ENCODE measurements at places on chromosomes 2 and 18.

DNA sequence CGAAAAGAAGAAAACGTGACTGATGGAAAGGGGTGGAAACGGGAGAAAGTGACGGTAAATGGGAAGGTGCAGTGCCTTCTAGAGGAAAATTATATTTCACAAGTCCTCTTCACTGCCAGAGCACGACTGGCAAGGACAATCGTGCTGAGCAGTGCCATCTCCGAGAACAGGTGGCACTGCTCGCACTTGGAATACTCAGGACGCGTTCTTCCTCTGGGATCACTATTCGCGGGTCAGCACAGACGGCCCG lies 364 bp downstream of the STAT1 start:
- no peak for DNase-seq

DNA sequence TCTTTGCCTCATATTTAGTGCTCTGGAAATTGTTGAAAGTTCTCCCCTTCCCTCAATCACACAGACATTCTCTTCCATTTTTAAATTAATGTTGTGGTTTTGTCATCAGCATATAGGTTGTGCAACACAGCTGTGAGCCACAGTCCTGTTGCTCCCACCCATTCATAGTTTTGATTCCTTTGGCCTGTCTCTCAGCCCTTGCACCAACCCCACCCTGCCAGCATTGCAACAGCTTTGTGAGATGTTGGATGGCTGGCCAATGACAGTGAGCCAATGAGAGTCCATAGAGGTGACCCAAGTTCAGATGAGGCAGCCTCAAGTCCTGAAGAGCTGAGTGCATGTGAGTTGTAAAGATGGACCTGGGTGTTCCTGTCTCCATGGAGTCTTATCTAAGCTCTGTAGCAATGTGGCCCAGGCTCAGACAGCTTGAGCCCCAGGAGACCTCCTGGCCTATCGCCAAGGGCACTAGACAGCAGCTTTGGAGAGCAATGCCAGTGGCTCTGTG lies 775.5 kb downstream of the RNF144A start:
- peak; percentile 31 for DNase-seq

GRCh38 chr2:10524851-10525572 lies 76.9 kb upstream of the ODC1 start:
- no peak for DNase-seq

GRCh38 chr2:46711156-46711555 lies 204.4 kb downstream of the MCFD2 start:
- no peak for DNase-seq

GRCh38 chr2:104690255-104690984 lies 163.5 kb upstream of the POU3F3 start:
- DNase-seq = peak; percentile 34

GRCh38 chr2:95034221-95034620 lies 8.7 kb downstream of the MAL start:
- no peak for DNase-seq

- DNase-seq = no peak
Measured at GRCh38 chr2:72794572-72794971, 31.3 kb downstream of the EXOC6B start.

DNA sequence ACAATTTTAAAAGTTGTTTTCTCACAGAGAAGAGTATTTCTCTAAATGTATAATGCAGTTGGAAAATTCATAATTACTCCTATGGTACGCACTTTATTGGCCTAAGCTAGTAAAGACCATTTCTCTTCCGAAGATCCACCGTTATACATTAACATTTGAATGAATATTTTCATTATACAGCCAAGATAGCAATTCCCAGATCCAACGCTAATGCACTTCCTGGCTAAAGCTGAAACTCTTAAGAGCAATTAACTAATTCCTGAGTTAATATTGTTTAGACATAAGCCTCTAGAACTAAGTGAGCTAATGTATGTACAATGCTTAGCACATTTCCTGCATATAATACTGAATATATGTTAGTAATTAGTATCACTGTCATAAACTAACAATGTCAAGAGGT lies 56.2 kb downstream of the PDK1 start:
- no peak for DNase-seq

DNA sequence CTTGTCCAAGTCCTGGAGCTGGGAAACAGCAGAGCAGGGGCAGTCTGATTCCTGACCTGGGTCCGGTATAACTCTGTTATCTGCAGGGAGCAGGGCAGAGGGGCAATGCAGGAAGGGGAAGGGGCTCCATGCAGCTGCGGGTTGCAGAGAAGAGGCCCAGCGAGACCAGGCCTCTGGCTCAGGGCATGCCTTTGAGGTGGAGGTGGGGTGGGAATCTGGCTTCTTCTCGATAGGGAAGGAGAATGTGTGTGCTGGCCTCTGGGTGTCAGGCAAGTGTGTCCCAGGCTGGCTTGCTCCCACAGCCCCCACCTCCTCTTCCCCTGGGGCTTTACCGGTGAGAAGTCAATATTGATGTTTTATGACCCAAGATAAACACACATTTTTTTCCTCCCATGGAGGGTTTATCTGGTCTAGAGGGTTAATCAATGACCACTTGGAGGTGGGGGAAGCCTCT lies 187.1 kb upstream of the HAAO start:
- no peak for DNase-seq

DNA sequence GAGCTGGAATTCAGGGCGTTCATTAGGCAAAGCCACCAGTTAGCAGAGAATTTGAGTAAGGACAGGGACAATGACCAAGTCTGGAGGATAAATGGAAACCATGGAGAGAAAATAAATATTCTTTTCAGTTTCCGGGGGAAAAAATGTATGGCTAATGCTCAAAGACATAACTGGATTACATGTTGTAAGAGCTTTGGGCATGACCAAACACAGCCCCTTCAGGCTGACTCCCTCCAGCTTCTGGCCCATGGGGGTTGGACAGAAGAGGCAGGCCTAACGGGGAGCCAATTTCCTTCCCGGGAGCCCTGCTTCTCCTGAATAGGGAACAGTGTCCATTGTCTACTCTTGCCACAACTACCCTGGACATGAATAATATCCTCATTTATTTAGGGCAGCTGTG lies 39.5 kb upstream of the FOXI3 start:
- no peak for DNase-seq

DNA sequence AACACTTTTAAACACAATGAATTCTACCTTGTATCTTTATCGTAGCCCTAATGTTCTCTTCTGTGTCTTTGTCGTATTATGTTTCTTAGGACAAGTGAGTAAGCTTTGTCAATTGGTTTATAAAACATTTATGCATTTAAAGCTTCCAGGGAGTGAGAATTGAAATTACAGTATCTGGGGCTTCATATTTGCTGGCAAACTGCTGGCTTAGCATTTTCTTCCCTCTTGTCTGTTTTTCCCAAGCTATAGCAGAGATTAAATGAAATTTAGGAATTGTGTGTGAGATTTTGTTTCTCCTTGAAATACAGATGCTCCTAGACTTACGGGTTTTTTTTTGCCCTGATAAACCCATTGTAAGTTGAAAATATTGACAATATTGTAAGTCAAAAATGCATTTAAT lies 73.3 kb downstream of the FMNL2 start:
- DNase-seq = no peak

DNA sequence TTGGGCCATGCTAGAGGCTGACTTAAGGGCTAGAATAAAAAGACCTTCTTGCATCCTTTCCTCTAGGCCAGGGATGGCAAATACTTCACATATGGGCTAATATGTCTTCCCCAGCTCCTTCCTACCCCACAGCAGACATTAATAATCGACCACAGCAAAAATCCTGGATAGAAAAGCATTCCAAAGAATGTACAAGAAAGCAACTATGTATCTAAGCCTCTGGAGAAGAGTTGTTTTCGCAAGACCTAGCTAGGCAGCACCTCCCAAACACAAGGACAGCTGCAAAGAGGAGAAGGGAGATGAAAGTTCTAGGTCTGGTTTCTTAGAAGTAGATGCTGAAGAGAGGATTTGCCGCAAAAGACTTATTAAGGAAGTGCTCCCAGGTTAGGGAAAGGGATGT lies 372.6 kb downstream of the SLC4A3 start:
- no peak for DNase-seq

DNA sequence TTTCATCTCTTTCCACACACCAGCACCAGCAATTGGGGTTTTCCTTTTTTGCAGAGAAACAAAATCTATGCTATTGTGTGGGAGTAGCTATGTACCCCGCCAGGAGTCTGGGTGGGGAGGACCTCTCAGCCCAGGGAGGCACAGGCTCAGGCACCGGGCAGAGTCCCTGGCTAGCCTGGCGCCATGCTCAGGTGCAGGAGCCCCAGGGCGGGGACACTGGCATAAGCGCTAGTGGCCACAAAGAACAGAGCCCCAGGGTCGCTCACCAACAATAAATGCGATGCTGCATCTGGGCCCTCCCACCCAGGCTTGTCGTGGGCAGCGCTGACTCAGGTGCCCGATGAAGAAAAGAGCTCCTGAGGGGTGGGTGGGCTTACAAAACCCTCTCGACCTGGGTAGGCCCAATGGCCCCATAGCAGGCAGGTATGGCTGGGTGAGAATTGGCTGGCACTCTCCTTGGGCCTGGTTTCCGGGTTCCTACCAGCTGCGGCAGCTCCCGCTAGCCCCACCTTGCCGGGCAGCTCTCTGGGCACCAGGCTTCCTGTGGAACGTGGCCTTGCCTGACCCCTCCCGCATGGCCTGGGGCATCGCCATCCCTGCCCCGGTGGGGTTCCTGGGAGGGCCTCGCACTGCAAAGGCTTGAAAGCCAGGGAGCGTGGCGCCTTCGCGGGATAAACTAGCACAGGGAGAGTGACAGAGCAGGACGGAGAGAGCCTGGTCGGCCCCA lies 31.8 kb upstream of the COL6A3 start:
- no peak for DNase-seq

DNA sequence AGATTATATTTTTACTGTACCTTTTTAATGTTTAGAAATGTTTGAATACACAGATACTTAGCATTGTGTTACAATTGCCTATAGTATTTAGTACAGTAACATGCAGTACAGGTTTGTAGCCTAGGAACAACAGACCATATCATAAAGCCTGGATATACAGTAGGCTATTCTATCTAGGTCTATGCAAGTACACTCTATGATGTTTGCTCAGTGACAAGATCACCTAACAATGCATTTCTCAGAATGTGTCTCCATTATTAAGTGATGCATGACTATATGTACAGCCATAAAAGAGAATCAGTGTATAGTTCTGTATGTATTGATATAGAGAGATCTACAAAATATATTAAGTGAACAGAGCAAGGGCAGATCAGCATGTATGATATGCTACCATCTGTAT lies 616.4 kb downstream of the XIRP2 start:
- no peak for DNase-seq

GRCh38 chr18:4842287-4842686 lies 354.8 kb downstream of the AKAIN1 start:
- no peak for DNase-seq

DNA sequence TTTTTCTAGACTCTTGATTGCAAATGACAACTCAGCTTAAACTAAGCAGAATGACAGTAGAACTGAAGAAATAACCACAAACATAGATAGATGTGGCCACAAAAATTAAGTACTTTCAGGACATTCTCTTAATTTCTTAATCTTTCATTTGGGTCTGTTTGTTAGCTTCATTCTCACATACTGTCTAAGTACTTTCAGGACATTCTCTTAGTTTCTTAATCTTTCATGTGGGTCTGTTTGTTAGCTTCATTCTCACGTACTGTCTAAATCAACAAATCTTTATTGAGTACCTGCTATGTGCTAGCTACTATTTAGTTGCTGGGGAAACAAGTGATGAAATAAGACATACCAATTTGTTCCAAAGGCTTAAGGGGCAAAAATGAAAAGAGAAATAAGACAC lies 35.1 kb downstream of the FAM117B start:
- DNase-seq = peak; percentile 21

- DNase-seq = no peak
Measured at GRCh38 chr2:42072349-42073118, 24.7 kb downstream of the PKDCC start.

- peak; percentile 25 for DNase-seq
Measured at GRCh38 chr2:164187121-164187520, 434.2 kb downstream of the GRB14 start.

DNA sequence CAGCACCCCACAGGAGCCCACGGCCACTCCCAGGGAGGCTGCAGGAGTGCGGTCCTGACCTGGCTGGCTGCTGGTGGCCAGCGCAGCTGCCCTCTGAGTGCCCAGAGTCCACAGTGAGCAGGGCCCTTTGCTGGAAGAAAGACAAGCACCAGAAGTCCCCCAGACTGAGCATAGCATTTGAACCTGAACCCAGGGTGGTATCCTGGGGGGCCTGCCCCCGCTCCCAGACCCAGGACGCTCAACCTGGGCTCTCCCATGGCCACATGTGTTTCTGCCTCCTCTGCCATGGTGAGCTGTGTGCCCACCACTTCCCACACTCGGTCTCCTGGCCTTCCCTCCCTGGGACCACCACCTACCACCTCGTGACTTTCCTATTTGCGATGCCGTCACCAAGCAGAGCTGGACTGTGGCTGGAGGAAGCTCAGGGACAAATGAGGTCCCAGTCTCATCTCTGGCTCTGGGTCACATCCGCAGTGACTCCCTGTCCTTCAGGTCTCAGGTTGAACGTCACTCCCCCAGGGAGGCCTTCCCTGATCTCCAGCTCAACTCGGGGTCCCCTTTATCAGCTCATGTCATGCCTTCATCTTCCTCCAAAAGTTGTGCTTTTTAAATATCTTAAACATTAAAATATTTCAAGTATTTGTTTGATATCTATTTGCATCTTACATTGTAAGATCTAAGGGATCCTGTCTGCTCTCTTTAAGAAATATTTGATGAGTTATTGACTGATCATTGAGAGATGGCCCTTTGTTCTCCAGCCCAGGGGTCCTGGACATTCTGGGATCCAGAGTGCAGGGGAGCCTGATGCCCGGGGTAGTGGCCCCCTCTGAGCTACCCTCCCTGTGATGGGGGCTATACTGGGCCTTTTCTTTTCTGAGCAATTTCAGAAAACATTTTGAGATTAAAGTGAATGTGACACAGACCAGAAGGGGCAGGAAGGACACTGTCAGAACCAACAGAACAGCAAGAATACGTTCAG lies 16.4 kb upstream of the GPR55 start:
- DNase-seq = no peak

GRCh38 chr2:181554061-181554830 lies 97.1 kb downstream of the ITGA4 start:
- no peak for DNase-seq

GRCh38 chr18:59573962-59574361 lies 123.3 kb downstream of the CCBE1 start:
- DNase-seq = peak; percentile 44

GRCh38 chr18:77096936-77097886 lies 35.4 kb downstream of the MBP start:
- no peak for DNase-seq

- no peak for DNase-seq
Measured at GRCh38 chr2:6069381-6069780, 377.2 kb downstream of the SOX11 start.

GRCh38 chr18:12803069-12803936 lies 80.7 kb downstream of the PTPN2 start:
- DNase-seq = no peak

GRCh38 chr2:44121899-44122298 lies 46.8 kb upstream of the PPM1B start:
- DNase-seq = no peak

GRCh38 chr2:68857855-68858456 lies 13.2 kb downstream of the BMP10 start:
- DNase-seq = no peak

GRCh38 chr2:120435671-120436459 lies 89.9 kb downstream of the INHBB start:
- DNase-seq = no peak

Measured in hematopoietic multipotent progenitor cell treated with erythropoietin and hydrocortisone succinate and interleukin-3 and kit ligand, for 4 days (in vitro differentiated cells).